ENCODE measurements at places on chromosomes 6 and 20.

GRCh38 chr20:9298906-9299305, 215.5 kb upstream of the LAMP5 start:
- DNase-seq = no peak

- no peak for DNase-seq
Measured at GRCh38 chr6:130115036-130115435, 96.7 kb downstream of the L3MBTL3 start.

- DNase-seq = peak; percentile 3
Measured at GRCh38 chr6:135667691-135668455, 170.3 kb upstream of the AHI1 start.

DNA sequence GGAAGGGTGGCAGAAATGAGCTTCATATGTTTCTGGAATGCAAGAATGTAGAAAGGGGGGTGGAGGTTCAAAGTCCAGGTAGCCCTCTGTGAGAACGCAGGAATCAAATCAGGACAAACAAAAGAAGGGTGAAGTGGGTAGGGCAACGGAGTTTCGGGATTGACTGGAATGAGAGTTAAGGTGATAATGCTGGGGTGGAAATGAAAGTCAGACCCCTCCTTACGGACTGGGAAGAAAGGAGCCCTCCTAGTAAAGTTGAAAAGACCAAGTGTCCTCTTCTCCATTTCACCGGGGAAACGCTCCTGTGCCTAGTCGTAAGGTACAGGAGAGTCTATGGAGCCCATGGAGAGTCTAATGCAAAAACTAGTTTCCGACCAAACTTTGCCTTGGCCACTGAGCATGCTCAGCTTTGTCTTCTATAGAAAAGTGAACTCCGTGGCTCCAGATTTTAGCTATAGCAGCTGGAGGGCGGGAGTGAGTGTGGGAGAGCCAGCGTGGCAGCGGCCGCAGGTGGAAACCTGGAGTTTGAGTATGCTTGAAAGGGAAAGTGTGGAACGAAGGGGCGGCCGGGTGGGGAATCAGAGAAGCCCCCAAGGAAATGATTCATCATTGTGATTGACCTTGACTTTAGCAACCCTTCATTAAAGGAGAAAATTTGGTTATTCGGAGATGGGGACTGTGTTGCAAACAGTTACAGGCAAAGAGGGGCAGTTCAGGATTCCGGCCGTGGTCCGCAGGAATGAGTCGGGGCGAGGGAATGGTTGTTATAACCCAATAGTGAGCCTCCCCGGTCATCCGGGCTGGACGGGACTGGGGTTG, 1.3 kb upstream of the LRRC1 start:
- peak; percentile 57 for DNase-seq

DNA sequence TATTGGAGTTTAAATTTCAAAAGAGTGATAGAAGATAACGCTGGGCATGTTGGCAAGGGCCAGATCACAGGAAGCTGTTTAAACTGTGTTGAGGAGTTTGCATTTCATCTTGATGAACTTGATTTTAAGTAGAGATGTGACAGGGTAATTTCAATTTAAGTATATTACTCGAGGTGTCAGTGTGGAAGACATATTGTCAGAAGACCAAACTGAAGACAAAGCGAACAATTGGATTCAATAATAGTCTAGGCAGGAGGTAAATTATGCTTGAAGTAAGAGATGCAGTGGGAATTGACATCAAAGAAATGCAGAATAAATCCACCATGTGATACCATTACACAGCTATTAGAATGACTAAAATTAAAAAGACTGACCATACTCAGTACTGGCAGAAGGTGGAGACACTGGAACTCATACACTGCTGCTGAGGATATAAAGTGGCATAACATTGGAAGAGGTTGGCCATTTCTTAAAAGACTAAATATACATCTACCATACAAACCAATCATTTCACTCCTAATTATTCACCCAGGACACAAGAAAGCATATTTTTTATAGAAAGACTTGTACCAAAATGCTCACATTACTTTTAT, 240.8 kb downstream of the ARHGAP18 start:
- no peak for DNase-seq

- no peak for DNase-seq
Measured at GRCh38 chr6:71766796-71767195, 119.6 kb upstream of the RIMS1 start.

DNA sequence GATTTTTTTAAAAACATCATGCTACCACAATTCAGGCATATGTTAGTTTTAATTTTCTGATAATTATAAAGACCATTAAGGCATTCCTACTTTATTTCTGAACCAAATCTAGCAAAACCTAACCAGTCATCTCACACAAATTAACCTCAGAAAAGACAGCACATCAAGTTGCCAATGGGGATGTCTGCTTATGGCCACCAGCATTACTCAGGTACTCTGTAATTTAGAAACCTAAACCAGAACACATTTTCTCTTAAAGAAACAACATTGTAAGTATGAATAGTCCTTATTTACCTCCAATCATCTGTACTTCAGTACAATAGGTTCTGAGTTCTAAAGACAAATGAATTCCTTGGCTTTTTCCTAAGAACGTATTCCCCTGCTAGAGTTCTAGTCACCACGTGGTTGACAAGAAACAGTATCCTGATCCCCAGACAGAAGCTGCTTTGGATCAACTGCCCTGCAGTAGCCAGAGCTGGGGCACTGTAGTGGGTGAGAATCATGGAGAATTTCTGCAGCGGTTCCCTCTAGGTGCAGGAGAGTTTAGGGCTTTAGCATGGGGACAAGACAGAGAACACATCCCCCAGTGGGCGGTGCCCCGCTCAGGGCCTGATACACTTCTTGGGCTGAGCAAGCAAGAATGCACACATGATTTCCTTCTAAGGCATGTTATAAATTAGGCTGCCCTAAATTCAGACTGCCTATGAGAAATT, 15.4 kb downstream of the GCLC start:
- no peak for DNase-seq

DNA sequence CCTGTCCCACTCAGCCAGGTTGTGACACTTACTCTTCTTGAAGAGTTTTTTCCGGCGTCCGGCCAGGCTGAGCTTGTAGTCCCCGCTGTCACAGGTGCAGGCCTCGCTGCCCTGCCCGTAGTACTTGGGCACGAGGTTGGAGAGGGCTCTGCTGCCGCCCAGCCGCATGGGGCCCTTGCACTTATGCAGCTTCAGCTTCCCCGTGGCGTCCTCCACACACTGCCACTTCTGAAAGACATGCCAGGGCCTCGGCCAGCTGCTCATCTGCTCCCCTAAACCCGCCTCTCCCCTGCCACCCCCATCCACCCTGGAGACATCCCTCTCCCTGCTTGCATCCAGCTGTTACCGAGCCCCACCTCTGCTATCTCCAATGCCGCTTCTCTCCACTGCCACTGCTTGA, 113.1 kb downstream of the SULF2 start:
- DNase-seq = no peak

DNA sequence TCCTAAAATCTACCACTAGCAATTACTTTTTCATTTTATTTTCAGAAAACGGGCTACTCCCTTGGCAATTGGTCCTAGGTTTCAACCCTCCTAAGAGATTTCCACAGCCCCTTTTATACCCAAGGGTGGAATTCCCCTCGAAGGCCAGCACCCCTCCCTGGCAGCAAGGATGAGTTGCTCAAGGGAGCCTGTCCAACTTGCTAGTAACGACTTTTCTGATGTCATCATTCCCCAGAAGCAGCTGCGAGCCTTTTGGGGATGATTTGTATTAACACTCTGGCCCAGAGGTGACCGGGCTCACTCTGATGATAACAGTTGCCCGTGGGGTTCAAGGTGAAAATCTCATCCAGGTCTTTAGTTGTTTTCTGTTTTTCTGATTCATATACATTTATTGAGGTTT, 30.7 kb upstream of the NAA20 start:
- DNase-seq = no peak

DNA sequence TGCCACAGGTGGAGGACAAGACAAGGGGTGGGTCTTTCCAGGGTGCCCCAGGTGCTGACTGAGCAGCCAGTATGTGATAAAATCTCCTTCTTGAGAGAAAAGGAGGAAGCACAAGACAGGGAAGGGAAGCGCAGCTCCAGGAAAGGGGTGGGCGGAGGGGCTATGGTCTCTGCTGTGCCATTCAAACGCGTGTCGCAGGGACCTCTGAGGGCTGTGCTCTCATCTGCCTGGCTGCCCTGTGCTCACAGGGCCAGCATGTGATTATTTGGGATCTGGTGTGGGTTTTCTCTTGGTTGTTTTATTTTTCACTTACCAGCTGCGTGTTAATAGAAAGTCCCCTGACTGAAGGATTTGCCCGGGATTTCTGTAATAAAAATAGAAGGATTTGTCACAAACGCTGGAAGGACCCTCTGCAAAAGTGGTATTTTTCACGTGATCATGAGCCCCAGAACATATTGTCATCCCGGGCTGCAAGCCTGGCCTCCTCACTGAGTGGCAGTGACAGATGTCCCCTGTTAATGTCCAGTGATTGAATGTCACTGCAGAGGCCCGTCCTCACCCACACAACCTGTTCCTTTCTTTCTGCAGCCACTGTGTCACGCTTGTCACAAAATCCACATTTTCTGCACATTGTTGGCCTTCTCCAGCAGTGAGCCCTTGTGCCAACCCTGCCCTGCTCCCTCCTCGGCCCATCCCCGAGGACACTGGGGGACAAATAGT, 35.0 kb upstream of the VSX1 start:
- DNase-seq = no peak

DNA sequence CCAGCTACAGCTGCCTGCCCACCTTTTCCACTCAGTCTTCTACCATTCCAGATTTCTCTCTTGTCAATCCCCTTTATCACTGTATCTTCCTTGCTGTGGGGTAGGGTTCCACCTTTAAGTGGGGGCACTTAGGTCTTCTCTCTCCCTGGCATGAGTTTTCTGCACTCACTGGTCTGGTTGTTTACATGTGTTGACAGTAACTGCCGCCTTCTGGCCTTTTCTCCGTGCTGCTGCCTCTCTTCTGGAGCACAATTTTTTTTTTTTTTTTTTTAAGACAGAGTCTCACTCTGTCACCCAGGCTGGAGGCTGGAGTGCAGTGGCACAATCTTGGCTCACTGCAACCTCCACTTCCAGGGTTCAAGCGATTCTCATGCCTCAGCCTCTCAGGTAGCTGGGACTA, 12.0 kb downstream of the RNF114 start:
- no peak for DNase-seq

GRCh38 chr20:8621001-8621400, 447.9 kb upstream of the PLCB4 start:
- peak; percentile 33 for DNase-seq

DNA sequence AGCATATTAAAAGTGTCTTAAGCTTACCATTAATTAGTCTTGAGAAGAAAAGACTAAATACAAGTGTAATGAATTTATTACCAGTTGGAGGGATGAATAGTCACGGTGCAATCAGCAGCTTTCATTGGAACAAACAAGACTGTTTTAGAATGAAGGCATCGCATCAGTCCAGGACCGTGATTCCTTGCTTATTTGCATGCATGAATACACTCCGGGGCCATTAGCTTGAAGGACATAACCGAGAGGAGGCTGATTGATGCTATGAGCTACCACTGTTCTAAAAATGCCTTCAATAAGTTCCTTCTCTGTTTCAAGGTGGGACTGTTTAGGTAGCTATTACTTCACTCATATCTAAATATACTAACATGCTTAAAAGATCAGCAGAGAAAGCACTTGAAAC, 17.9 kb downstream of the PROKR2 start:
- DNase-seq = no peak

GRCh38 chr6:168385858-168386735, 54.9 kb upstream of the SMOC2 start:
- DNase-seq = no peak

GRCh38 chr20:37357481-37358365, 11.8 kb downstream of the SRC start:
- no peak for DNase-seq

DNA sequence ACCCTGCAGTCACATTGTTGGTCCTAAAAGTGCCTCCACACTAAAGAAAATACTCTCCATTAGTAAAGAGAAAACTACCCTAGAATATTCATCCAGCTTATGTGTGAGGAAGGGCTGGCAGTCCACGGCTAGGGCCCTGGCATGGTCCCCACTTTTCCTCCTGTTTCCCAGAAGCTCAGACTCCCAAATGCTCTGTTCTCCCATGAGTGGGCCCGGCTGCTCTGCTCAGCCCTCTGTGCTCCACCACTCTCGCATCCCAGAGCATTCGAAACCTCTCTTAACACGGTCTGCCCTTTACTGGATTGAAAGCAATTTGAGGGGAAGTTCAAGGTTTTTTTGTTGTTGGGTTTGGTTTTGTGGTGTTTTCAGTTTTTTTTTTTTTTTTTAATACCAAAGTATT, 61.8 kb downstream of the APCDD1L start:
- DNase-seq = no peak

DNA sequence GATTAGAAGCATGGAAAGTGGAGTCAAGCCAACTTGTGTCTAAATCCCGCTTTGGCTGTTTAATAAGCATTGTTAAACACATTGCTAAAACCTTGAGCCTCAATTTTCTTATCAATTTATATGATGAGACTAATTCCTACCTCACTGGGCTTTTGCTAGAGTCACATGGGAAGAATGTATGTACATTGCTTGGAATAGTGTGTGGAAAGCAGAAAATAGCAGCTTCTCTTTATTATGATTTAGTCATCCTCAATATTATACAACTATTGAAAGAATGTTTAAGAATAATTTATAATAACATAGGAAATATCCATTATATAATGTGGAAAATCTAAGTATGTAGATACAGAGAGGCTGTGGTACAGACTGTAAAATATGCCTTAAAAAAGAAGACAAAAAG, 313.0 kb upstream of the CDYL start:
- no peak for DNase-seq

DNA sequence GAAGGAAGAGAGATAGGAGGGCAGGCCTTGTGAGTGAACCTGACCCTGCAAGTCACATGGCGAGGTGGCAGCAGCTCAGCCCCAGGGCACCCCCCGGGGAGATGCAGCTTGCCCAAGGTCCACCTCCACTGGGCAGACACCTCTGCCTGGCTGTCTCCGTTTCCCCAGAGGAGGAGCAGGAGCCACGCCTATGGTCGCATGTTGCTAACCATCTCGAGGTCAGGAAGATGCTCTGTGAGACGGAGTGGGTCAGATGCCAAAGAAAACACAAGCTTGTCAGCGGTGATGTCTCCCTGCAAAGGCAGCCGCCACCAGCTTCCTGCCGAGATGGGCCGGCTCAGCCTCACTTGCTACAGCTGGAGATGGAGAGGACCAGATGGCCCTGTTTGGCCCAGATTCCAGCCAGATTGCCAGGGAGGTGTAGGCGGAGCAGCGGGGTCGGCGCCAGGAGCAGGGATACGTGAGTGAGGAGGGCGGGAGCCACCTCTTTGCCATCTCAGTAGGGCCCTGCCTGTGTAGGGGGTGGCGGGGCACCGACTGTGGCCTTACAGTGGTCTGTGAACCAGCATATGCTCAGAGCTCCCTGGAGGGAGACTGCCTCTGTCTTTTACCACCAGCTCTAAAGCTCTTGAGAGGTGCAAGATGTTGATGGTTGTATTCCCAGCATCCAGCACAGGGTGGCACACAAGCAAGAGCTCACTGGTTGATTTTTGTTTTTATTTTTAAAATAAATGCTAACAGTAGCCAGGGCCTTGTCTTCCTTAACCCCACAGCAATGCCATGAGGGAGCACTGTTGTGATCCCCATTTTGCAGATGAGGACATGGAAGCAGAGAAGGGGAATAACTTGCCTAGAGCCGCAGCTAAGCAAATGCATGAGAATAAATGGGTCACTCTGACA, 42.9 kb upstream of the FAM83D start:
- DNase-seq = peak; percentile 93
